ENCODE measurements at places on chromosomes 7 and 10.
A peak's percentile ranks its signal among the peaks of the same experiment; 100 is the strongest.

GRCh38 chr7:150668472-150668911 is 17.0 kb upstream of the GIMAP2 start:
- H3K27ac ChIP-seq: no peak overlapping the region
- H3K27me3 ChIP-seq: peaks cover 2% of the 10 kb centered on the region
- no peak for DNase-seq

GRCh38 chr10:72503241-72503640 is 122.6 kb downstream of the MICU1 start:
- H3K27me3 ChIP-seq: no peaks in the 10 kb centered on the region
- H3K36me3 ChIP-seq: no peaks in the 10 kb centered on the region
- H3K27ac ChIP-seq: no peak overlapping the region
- H3K4me3 ChIP-seq: no peak overlapping the region

- H3K27ac ChIP-seq: no peak overlapping the region
- H3K36me3 ChIP-seq: peaks cover 11% of the 10 kb centered on the region
- no peaks in the 10 kb centered on the region for H3K27me3 ChIP-seq
- H3K4me3 ChIP-seq: no peak overlapping the region
Measured at GRCh38 chr7:99898836-99899235, 20.5 kb downstream of the TRIM4 start.

GRCh38 chr7:44534087-44534486 is 7.0 kb downstream of the NPC1L1 start:
- no peaks in the 10 kb centered on the region for H3K36me3 ChIP-seq
- no peaks in the 10 kb centered on the region for H3K4me1 ChIP-seq
- no peak for DNase-seq
- no peak overlapping the region for H3K4me3 ChIP-seq

DNA sequence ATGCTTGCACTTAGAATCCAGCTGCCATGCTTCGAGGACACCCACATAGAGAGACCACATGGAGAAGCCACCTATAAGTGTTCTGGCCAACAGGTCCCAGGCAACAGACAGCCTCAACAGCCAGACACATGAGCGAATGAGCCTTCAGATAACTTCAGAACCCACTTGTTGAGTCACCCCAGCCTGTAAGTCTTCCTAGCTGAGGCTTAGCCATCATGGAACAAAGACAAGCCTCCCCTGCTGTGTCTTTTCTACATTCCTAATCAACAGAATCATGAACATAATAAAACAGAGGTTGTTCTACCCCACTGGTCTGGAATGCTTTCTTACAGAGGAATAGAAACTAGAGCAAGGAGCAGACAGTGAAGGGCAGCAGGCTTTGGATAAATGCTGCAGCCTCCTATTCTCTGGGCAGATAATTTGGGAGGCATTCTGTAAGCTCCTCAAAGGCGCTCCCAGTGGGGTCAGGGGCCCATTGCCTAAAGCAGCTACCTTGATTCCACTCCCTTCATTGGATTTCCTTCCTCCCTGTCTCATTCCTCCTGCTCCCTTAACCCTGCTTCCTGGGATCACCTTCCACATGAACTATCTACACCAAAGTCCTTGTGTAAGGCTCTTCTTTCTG is 4.6 kb downstream of the TLL2 start:
- H3K36me3 ChIP-seq: no peaks in the 10 kb centered on the region
- peaks cover 12% of the 10 kb centered on the region for H3K27me3 ChIP-seq
- peaks cover 6% of the 10 kb centered on the region for H3K4me1 ChIP-seq

- H3K36me3 ChIP-seq: no peaks in the 10 kb centered on the region
- no peak overlapping the region for H3K27ac ChIP-seq
- H3K4me3 ChIP-seq: no peak overlapping the region
Measured at GRCh38 chr7:65840446-65840845, 32.4 kb upstream of the VKORC1L1 start.

- no peak overlapping the region for H3K4me3 ChIP-seq
- no peak for DNase-seq
- H3K27me3 ChIP-seq: no peaks in the 10 kb centered on the region
- H3K27ac ChIP-seq: no peak overlapping the region
- no peaks in the 10 kb centered on the region for H3K4me1 ChIP-seq
- no peaks in the 10 kb centered on the region for H3K36me3 ChIP-seq
Measured at GRCh38 chr10:2392145-2392812, 655.0 kb upstream of the ADARB2 start.

- DNase-seq: no peak
- no peaks in the 10 kb centered on the region for H3K36me3 ChIP-seq
- no peak overlapping the region for H3K4me3 ChIP-seq
Measured at GRCh38 chr10:58992830-58993460, 183.5 kb upstream of the PHYHIPL start.

- DNase-seq: no peak
- H3K36me3 ChIP-seq: no peaks in the 10 kb centered on the region
- H3K4me1 ChIP-seq: no peaks in the 10 kb centered on the region
- no peaks in the 10 kb centered on the region for H3K27me3 ChIP-seq
- no peak overlapping the region for H3K4me3 ChIP-seq
- no peak overlapping the region for H3K27ac ChIP-seq
Measured at GRCh38 chr7:78099715-78100394, 301.3 kb downstream of the PHTF2 start.

GRCh38 chr7:70574970-70575799 is 556.8 kb upstream of the GALNT17 start:
- H3K27me3 ChIP-seq: no peaks in the 10 kb centered on the region
- no peaks in the 10 kb centered on the region for H3K4me1 ChIP-seq
- no peak for DNase-seq
- H3K36me3 ChIP-seq: no peaks in the 10 kb centered on the region
- H3K27ac ChIP-seq: no peak overlapping the region

- no peaks in the 10 kb centered on the region for H3K36me3 ChIP-seq
- no peak overlapping the region for H3K27ac ChIP-seq
Measured at GRCh38 chr10:79023240-79024162, 45.3 kb upstream of the ZMIZ1 start.

GRCh38 chr7:80060218-80060806 is 74.3 kb upstream of the GNAI1 start:
- no peak overlapping the region for H3K27ac ChIP-seq
- no peaks in the 10 kb centered on the region for H3K27me3 ChIP-seq
- DNase-seq: peak; percentile 18
- no peaks in the 10 kb centered on the region for H3K4me1 ChIP-seq
- H3K4me3 ChIP-seq: no peak overlapping the region

GRCh38 chr10:104441329-104442000 is 87.8 kb downstream of the CFAP58 start:
- H3K27me3 ChIP-seq: no peaks in the 10 kb centered on the region
- H3K27ac ChIP-seq: no peak overlapping the region
- no peak overlapping the region for H3K4me3 ChIP-seq
- no peaks in the 10 kb centered on the region for H3K4me1 ChIP-seq
- DNase-seq: no peak

GRCh38 chr7:26583094-26583648 is 281.2 kb downstream of the SKAP2 start:
- no peaks in the 10 kb centered on the region for H3K36me3 ChIP-seq
- H3K27ac ChIP-seq: no peak overlapping the region
- H3K4me1 ChIP-seq: no peaks in the 10 kb centered on the region
- H3K27me3 ChIP-seq: no peaks in the 10 kb centered on the region
- H3K4me3 ChIP-seq: no peak overlapping the region

GRCh38 chr7:75866489-75867389 is 12.1 kb upstream of the RHBDD2 start:
- H3K4me1 ChIP-seq: no peaks in the 10 kb centered on the region
- no peak overlapping the region for H3K27ac ChIP-seq
- DNase-seq: no peak
- no peaks in the 10 kb centered on the region for H3K27me3 ChIP-seq

DNA sequence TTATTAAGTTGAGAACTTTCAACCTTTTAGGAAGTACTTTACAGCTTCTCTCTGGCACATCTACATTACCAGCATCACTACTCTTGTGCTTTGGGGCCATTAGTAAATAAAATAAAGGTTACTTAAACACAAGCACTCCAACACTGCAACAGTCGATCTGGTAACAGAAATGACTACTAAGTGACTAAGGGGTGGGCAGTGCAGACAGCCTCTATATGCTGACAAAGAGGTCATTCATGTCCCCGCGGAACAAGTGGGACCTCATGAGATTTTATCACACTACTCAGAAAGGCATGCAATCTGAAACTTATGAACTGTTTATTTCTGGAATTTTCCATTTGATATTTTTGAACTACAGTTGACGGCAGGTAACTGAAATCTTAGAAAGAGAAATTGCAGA is 111.3 kb upstream of the DNAJB12 start:
- H3K27ac ChIP-seq: no peak overlapping the region

DNA sequence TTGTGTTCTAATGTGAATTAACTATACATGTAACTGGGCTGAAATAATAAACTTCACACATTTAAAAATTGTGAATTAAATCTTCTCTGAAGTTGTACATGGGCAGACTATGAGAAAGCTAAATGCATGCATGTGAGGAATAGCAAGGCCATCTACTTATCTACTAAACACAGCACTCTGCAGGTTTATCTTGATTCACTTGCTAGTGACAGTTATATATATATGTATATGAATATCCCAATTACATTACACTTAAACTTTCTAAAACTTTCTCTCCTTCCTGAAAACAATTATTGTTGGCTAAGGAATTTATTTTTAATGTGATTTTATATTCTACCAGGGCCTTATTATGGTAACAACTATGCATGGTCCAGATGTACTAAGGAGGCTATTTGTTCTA is 5.1 kb upstream of the SP4 start:
- no peaks in the 10 kb centered on the region for H3K36me3 ChIP-seq
- H3K27ac ChIP-seq: no peak overlapping the region
- no peak for DNase-seq
- H3K27me3 ChIP-seq: no peaks in the 10 kb centered on the region
- H3K4me1 ChIP-seq: peaks cover 6% of the 10 kb centered on the region

GRCh38 chr7:53607961-53608360 is 572.5 kb downstream of the POM121L12 start:
- H3K27me3 ChIP-seq: no peaks in the 10 kb centered on the region
- no peaks in the 10 kb centered on the region for H3K36me3 ChIP-seq
- H3K4me1 ChIP-seq: no peaks in the 10 kb centered on the region

- DNase-seq: no peak
- H3K36me3 ChIP-seq: no peaks in the 10 kb centered on the region
- no peaks in the 10 kb centered on the region for H3K27me3 ChIP-seq
- H3K4me3 ChIP-seq: no peak overlapping the region
- no peak overlapping the region for H3K27ac ChIP-seq
- H3K4me1 ChIP-seq: no peaks in the 10 kb centered on the region
Measured at GRCh38 chr7:45625067-45625466, 50.9 kb downstream of the ADCY1 start.

DNA sequence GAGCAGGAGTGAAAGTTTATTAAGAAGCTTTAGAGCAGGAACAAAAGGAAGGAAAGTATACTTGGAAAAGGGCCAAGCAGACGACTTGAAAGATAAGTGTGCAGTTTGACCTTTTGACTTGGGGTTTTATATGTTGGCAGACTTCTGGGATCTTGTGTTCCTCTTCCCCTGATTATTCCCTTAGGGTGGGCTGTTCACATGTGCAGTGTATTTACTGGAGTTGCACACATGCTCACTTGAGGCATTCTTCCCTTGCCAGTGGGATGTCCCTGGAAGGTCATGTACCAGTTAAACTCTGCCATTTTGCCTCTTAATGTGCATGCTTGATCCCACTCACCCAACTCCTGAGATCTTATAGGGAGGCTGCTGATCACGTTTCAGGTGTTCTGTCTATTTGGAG is 23.4 kb upstream of the ARHGAP12 start:
- no peaks in the 10 kb centered on the region for H3K4me1 ChIP-seq
- H3K27ac ChIP-seq: no peak overlapping the region
- DNase-seq: no peak
- no peaks in the 10 kb centered on the region for H3K27me3 ChIP-seq
- H3K36me3 ChIP-seq: no peaks in the 10 kb centered on the region

DNA sequence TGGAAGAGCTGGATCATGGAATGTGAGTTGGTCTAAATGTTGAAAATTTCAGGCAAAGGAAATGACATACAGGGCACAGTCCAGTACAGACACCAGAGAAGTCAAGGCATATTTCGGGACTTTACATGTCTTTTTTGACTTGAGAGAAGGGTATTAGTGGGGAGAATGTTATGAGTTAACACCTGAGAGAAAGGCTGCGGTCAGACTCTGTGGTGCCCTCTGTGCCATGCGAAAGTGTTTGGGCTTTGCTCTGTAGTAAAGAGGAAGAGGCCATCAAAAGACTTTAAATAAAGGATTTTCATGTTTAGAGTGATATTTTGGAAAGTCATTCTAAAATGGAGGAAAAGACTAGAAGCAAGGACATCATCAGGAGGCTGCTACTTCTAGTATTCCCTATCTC is 607.4 kb downstream of the CCSER2 start:
- H3K4me3 ChIP-seq: no peak overlapping the region
- H3K36me3 ChIP-seq: no peaks in the 10 kb centered on the region
- no peak overlapping the region for H3K27ac ChIP-seq

DNA sequence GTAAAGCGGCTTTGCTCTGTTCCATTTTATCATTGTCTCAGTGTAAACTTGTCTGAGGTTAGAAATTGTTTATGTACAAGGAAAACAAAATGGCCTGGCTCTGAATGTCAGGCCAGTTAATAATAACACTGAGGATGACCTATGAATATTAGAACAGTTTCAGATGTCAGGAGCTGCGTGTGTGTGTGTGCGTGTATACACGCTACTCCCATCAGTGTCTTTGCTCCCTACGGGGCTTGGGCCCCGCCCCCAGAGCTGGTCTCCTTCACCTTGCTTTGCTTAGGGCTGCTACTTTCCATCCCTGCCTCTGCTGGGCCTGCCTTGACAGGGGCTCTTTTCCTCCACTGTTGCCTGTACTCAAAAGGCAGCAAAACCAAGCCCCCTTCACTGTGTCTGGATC is 142.3 kb upstream of the BET1 start:
- DNase-seq: no peak
- H3K4me1 ChIP-seq: no peaks in the 10 kb centered on the region
- H3K36me3 ChIP-seq: no peaks in the 10 kb centered on the region
- no peak overlapping the region for H3K27ac ChIP-seq
- no peaks in the 10 kb centered on the region for H3K27me3 ChIP-seq

GRCh38 chr10:86017841-86018734 is 348.5 kb downstream of the GRID1 start:
- H3K36me3 ChIP-seq: no peaks in the 10 kb centered on the region
- DNase-seq: no peak
- no peak overlapping the region for H3K27ac ChIP-seq
- no peaks in the 10 kb centered on the region for H3K4me1 ChIP-seq
- H3K27me3 ChIP-seq: no peaks in the 10 kb centered on the region

- H3K4me3 ChIP-seq: no peak overlapping the region
- no peak overlapping the region for H3K27ac ChIP-seq
- H3K4me1 ChIP-seq: no peaks in the 10 kb centered on the region
Measured at GRCh38 chr7:27046854-27047549, 48.8 kb downstream of the HOXA1 start.

DNA sequence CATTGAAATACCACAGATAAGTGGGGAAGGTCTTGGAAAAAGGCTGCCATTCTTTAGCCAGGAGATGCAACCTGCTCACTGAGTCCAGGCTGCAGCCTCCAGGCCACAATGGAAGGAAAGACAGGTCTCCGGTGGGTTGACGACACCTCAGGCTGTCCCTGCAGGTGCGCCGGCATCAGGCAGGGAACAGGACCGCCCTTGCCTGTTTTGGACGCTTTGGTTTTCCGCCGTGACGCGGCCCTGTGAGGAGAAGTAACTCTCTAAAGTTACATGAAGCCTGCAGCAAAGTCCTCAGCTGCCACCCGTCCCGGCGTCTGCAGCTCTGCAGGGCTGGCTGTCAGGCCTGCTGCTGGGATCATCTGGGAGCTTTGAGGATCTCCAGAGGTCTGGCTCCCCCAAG is 147.0 kb downstream of the WDR37 start:
- DNase-seq: no peak
- H3K4me1 ChIP-seq: peaks cover 4% of the 10 kb centered on the region
- H3K36me3 ChIP-seq: no peaks in the 10 kb centered on the region
- H3K4me3 ChIP-seq: no peak overlapping the region
- no peak overlapping the region for H3K27ac ChIP-seq

GRCh38 chr10:103564776-103565520 is 71.4 kb downstream of the NEURL1 start:
- no peak overlapping the region for H3K27ac ChIP-seq
- no peaks in the 10 kb centered on the region for H3K36me3 ChIP-seq
- no peaks in the 10 kb centered on the region for H3K4me1 ChIP-seq
- H3K27me3 ChIP-seq: no peaks in the 10 kb centered on the region
- no peak for DNase-seq
